Activated CD4-positive, CD25-positive, alpha-beta regulatory T cell (primary cell): ENCODE measurements at places on chromosomes 5 and 9.

GRCh38 chr5:127441799-127442484 is 75.5 kb upstream of the PRRC1 start:
- DNase-seq: no peak

DNA sequence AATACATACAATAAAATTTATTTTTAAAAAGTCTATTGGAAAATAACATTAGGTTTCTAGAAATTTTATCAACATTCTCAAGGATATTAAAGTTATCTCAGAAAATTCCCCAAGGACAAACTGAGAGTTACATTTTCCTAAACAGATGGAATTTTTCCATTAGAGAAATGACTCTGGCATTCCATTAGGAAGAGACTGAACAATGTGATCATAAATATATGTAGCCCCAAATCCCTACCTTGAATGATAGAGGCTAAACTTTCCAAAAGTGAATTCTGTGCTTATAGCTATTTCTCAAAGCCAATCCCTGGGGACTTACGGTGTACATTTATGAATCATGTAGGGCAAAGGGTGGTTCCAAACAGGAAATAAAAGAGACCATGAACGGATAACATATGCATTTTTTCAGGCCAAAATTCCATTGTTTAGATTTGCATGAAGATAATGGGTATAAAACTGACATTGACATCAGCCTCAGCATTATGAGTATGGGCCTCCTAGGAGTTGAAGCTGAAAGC is 1181.0 kb upstream of the DMAC1 start:
- no peak for DNase-seq

- no peak for DNase-seq
Observed at GRCh38 chr5:13831351-13831750, 113.1 kb downstream of the DNAH5 start.

- no peak for DNase-seq
Observed at GRCh38 chr9:33289496-33289895, 820 bp upstream of the NFX1 start.

DNA sequence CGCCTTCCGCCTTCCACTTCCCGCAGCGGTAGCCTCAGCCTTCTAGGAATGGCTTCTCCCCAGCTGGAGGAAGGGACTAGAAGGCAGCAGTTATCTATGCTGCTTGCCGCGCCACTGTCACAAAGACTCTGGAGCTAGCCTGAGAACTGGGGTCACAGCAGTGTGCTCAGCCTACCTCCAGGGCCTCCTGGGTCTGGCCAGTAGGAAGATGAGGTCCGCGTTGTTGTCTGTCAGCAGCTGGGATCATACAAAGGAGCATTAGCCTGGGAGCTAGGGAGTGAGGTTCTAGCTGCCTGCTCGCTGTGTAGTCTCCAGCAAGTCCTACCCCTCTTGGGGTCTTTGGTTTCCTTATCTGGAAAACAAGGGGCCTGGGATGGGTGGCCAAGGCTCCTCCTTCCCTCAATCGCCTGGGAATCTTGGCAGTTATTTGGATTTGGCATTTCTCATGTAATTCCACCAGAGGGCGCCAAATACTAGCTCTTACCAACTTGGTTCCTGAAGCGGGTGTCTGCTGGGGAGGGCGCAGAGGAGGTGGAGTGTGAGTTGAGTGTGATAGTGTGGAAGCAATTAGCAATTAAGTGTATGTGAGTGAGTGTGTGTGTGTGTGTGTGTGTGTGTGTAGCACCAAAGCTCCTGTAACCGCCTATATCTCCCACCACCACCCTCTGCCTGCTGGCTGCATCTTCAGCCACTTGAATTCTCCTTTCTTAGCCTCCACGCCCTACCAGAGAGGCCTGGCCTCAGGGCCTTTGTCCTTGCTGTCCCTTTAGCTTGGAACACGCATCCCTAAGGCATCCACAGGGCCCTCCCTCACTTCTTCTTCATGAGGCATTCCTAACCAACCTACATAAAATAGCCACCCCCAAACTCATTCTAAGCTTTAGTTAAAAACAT is 97.1 kb downstream of the ENTREP1 start:
- DNase-seq: no peak

DNA sequence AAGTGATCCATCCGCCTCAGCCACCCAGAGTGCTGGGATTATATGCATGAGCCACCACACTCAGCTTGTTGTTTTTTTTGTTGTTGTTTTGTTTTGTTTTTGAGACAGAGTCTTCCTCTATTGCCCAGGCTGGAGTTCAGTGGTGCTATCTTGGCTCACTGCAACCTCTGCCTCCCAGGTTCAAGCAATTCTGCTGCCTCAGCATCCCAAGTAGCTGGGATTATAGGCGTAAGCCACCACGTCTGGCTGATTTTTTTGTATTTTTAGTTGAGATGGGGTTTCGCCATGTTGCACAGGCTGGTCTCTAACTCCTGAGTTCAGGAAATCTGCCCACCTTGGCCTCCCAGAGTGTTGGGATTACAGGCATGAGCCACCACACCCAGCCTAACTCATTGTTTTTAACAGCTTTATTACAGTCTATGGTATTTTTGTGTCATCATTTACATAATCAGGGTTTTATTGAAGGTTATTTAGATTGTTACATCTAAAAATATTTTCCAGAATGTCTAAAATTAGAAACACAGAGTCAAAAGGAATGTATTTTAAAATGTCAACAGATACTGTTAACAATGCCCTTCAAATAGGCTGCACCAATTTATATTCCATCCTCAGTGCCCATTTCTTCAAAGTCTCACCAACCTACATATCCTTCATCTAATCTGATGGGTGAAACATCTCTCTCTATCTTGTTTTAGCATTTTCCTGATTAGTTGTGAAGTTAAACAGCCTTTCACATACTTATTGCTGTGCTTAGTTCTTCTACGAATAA is 18.6 kb downstream of the KIF3A start:
- no peak for DNase-seq

- no peak for DNase-seq
Observed at GRCh38 chr5:133917785-133918184, 50.6 kb downstream of the C5orf15 start.

DNA sequence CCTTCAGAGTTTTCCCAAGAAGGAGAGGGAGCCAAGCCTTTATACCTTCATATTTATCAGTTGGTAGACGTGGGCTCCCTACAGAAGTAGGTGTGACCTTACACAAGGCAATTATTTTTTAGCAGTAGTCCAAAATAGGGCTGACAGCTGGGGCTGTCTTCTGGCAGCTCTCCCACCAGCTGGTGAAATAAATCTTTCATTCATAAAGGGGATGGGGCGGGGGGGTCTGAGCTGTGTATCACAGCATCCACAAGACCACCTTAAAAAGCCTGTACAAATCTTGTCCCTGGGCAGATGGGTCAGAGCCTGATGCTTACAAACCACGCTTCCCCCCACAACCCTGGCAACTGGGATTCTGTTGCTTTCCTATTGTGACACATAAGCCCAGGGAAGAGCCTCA is 19.7 kb downstream of the CSF2 start:
- no peak for DNase-seq

- no peak for DNase-seq
Observed at GRCh38 chr5:97006454-97007060, 70.7 kb downstream of the LNPEP start.

DNA sequence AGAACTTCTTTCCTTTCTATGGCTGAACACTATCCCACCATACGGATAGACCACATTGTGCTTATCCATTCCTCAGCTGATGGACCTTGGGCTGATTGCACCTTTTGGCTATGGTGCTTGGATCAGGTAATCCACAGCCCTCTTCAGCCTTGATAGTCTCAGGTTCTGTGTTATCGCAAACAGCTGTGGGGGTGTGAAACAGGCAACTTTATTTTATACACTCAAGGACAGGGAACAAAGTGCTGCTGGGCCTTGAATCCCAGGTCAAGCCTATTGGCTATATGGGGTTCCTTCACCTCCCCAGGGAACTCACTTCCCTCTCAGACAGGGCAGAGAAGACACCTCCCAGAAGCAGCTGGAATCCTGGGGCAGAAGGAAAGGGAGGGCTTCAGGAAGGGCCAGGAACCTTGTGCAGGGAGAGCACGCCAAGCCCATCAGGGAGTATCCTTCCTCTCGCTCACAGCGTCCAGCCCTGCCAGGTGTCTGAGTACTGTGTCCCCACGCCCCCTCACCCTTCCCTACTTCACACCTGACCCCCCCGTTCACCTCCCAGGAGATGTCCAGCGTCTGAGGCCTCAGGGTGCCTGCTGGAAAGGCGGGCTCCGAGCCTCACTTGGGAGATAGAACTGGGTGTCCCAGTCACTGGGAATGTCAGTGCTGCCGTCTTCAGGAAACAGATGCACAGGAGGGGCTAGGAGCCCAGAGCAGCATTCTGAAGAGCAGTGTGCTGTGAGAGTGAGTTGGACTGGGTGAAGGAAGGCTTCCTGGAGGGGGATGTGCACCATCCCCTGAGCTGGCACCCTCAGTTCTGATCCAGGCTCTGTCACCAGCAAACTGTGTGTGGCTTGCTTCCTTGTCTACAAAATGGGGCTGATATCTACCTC is 32.8 kb downstream of the AFAP1L1 start:
- DNase-seq: no peak

DNA sequence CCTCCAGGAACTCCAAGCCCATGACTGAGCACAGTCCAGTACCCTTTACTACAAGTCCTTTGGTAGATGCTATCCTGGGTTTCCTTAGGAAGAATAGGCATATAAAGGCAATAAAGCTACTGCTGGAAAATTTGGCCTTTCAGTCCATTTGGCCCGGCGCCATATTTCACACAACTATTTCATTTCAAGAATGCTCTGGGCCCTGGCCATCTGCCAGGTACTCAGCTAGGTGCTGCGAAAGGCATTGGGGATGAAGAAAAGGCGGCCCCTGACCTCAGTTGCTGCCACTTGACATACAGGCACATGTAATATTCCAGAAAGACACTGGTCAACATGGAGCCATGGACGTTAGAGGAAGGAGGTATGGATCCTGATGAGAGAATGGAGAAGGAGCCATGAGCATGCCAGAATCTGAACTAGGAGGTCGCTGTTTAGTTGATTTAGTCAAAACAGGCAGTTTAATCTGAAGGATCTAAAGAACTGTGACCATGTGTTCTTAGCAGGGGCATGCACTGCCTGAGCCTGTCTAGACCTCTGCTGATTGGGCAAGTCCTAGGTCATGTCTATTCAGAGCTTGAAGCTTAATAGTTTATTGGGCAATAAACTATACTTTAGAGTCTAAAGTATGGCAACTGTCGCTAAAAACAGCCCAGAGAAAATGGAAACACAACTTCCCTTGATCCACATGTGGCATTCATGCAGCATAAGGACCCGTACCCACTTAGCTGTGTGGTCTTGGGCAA is 149.3 kb downstream of the MELK start:
- DNase-seq: no peak

GRCh38 chr5:68884144-68884754 is 209.6 kb upstream of the SLC30A5 start:
- DNase-seq: no peak

DNA sequence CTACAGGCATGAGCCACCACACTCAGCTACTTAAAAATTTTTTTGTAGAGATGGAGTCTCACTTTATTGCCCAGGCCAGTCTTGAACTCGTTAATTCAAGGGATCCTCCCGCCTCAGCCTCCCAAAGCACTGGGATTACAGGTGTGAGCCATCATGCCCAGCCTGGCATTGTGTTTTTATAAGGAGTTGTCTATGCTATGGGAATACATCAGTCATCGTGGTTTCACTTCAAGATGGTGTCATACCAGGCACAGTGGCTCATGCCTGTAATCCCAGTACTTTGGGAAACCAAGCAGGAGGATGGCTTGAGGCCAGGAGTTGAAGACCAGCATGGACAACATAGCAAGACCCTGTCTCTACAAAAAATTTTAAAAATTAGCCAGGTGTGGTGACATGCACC is 49.7 kb downstream of the CYSTM1 start:
- no peak for DNase-seq

DNA sequence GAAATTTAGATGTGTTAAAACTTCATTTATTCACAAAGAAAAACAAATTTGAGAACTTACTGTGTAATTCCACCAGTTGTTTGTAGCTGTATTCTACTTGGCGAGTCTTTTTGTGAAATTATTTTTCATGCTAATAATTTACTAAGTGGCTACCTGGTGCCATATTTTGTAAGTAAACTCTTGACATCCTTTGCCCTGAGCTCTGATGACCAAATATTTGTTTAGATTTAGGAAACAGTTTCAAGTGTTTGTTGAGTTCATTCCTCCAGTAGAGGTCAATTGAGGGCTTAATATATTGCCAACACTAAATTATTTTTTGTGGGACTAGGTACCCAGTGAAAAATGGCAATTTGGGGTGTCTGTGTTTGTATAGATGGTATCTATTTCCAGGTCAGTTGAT is 3.7 kb downstream of the CNTLN start:
- no peak for DNase-seq

GRCh38 chr9:84271531-84271900 is 69.0 kb downstream of the SLC28A3 start:
- no peak for DNase-seq

GRCh38 chr5:154878642-154879335 is 20.4 kb downstream of the CNOT8 start:
- no peak for DNase-seq

DNA sequence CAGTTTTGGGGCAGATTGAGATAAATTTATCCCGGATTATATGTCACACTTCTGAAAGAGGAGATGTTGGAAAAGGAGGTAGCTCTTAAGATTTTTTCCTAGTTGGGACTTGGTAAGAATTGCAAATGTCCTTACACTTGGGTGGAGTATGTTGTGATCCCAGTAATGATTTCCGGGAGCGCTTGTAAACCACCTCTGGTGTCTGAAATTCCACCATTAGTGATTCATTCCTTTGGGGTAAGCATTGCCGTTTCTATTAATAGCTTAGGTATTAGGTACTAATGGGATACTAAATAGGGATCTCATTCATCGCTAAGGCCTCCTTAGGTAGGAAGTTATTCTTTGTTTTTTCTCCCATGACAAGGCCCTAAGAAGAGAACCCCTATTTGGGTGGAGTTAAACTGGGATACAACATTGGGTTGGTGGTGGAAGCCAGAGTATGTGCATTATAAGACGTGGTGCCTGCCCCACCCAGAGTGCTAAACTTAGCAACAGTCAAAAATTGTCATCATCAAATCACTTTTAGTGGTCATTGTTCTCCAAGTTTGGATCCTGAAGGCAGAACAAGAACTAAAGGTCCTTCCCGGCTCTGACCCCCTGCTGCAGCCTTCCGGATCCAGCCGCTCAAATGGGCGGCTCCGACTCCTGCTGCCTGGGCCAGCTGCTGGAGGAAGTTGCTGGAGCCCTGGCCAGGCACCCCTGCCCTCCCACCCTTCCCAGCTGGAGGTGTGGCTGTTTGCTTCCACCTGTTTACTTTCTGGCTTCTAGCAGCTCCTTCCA is 31.7 kb upstream of the DAB2IP start:
- DNase-seq: no peak

DNA sequence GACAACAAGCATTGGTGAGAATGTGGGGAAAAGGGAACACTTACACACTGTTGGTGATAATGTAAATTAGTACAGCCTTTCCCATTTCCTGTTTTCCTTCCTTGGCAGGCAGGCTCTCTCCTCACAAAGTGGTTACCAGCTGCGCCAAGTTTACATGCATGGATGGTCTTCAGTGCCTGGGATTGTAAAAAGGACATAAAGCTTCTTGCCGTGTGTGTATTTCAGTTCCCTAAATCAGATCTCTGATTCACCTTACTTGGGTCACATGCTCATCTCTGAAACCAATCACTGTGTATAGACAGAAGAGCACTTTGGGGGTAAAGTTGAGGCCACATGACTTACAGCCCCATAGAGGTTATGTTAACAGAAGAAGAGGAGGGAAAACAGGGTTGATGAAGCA is 92.8 kb downstream of the CAVIN4 start:
- no peak for DNase-seq
